ENCODE measurements at places on chromosomes 12 and 14. TPM values are rescaled to one million over a fixed set of nuclear protein-coding genes. Genes with fewer than 3 reads are reported as not detected.

- no peak for DNase-seq
Measured at GRCh38 chr12:8829125-8829518, 6.7 kb downstream of the A2ML1 start.

- no peak for DNase-seq
Measured at GRCh38 chr14:39974036-39974435, 541.8 kb upstream of the FBXO33 start.

GRCh38 chr12:68998041-68998440, 65.1 kb upstream of the CPM start:
- DNase-seq = no peak

GRCh38 chr12:40145896-40146295, 40.0 kb upstream of the SLC2A13 start:
- no peak for DNase-seq

DNA sequence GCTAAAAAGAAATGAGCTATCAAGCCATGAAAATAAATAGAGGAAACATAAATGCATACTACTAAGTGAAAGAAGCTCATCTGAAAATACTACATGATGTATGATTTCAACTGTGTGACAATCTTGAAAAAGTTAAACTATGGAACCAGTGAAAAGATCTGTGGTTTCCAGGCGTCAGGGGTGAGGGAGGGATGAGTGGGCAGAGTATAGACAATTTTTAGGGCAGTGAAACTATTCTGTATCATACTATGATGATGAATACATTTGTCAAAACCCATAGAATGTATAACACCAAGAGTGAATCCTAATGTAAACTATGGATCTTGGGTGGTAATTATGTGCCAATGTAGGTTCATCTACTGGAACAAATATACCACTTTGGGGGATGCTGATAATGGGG, 21.3 kb downstream of the SPX start:
- no peak for DNase-seq

- DNase-seq = no peak
Measured at GRCh38 chr14:92041203-92041602, 1.3 kb upstream of the TRIP11 start.

DNA sequence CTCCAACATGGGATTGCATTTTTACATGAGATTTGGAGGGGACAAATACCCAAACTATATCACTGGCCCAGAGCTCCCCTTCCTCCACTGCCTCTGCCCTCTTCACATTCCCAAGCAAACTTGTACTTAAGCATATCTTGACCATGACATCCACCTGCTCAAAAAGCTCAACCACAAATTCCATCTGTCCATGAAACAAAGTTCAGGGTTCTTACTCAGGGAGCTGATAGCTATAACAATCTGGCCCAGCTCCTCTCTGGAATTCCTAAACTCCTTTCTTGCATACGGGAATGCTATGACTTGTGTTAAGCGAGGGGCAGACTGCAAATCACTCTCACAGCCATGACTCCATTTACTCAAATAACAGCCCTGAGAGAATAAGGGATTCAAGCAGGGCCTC, 152.1 kb downstream of the GALC start:
- DNase-seq = no peak

DNA sequence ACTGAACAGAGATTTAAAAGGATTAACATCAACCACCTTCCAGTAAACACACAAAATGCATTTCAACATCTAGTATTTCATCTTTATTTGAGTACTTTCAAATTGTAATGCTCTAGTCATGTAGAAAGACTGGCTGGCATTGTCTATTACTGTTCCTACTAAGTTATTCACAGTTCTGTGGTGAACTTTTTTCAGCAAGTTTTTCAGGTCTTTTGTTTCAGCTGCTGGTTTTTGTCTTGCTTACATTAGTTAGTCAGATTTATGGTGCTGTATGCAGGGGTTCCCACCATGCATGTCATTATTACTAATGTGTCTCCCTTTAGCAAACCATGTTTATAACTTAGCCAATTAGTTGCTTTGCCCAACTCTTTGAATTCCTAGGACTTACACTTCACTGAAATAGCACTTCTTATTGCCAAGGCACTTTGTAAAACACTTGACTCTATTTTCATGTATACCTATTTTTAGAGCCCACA, 253.4 kb upstream of the KITLG start:
- no peak for DNase-seq

- DNase-seq = no peak
Measured at GRCh38 chr14:35682802-35683201, 126.3 kb downstream of the RALGAPA1 start.

DNA sequence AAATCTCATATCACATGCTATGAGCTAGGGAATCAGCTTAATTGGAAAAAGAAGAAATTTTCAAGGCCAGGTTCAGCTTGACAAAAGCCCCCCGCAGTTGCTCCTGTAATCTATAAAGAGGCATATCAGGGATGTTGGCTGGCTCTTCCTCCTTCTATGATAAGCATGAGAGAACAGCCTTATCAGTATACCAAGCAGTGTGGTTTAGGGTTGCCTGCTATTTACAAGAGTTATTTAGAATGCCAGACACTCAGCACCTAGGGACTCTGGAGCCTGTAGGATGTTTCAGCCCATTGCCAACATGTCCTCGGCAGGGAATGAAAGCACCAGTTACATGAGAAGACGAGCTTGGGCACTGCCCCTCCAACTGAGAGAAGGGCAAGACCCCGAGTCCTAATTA, 89.5 kb upstream of the TMPO start:
- DNase-seq = no peak

DNA sequence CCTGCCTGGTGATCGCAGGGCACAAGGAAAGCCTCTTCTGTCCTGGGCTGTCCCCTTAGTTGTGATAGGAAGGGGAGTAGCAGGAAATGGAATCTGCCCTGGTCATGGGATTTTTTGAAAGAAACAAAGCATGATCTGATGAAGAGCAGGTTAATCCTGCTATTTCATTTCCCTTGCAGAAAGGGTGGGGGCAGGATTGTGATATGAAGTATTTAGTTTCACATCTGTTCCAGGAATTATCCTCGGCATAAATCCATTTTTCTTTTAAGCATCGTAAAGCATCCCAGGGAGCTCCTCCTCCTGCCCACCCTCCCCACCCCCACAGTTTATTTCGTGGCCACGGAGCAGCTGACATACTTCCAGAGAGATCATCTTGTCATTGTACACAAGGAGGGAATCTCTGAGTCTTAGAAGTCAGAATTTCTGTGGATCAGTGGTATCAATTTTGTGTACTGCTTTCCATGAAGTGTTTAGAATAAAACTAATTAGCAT, 53.1 kb downstream of the TGFB3 start:
- no peak for DNase-seq

GRCh38 chr14:70780396-70781075, 28.8 kb downstream of the MAP3K9 start:
- no peak for DNase-seq

DNA sequence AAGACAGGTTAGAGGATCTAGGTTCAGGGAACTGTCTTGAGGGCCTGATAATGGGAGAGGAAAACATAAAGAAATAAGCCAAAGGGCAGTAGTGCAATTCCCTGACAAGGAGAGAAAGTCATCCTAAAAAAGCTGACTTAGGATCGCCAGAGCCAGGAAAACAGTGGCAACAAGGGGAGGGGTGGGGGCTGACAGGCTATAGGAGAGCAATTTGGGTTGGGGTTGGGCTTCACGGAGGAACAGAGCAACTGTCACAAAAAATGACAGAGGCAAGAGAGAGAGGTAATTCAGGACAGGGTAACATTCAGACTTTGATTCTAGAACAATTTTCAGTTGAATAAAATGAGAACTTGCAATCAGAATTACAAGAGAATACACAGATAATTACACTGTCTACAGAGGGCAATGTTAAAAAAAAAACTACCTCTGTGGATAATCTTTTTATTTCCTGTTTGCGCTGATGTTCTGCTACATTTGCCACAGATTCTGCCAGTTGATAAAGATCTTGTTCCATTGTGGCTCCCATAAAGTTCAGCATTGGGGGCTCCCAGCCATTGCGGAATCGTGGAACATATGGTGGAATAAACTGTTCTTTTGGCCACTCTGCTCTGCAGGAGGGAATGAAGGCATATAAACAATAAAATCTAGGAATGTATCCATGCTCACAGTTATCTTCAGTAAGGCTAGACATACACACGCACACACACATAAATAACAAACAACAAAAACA, 138.6 kb downstream of the EPS8 start:
- no peak for DNase-seq

DNA sequence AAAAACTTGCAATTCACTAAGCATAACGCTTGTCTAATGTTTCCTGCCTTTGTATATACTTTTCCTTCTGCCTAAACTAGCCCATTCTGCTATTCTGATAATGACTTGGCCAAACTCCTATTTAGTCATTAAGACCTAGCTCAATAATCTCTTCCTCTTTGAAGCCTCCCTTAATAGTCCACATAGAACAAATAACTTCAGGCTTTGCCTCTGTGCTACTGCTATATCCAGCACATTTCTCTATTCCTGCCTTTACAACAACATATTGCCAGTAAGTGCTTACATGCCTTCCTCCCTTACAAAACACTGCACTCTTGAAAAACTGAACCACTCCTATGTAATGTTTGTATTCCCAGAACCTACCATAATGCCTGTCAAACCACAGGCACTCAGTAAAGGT, 13.8 kb downstream of the PRICKLE1 start:
- no peak for DNase-seq

DNA sequence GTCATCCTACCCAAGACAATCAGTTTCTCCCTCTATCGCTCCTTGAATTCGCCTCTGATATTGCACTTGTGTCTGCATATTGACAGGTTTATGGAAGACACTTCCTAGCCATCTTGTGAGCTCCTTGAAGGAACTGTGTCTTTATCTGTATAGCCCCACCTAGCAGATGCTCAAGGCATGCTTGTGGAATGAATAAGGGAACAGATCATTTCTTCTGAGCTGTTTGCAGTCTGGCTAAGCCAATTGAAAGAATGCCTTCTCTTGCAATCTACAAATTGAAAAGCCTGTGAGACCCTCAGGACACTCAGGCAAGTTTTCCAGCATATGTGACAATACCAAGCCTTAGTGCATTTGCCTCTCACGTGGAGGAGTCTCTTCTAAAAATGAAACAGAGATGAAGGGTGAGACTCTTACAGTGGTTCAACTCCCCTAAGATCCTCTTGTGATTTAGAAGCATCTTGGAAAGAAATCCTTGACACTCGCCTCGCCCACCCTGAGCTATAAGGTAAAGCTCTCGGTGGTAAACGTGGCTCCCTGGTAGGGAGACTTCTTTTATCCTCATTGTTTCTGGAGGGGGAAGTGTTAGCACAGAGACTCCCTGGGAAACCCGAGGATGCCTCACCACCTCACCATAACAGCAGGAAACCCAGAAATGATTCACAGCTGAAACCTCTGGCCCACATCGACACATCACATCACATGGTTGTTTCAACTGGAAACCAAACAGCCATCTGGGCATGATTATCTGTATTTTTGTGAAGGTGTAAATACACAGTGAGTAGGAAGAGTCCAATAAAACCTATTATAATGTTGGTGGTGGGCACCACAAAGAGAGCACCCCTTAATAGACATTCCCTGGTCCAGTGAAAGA, 112.3 kb upstream of the BCL2L14 start:
- DNase-seq = no peak

DNA sequence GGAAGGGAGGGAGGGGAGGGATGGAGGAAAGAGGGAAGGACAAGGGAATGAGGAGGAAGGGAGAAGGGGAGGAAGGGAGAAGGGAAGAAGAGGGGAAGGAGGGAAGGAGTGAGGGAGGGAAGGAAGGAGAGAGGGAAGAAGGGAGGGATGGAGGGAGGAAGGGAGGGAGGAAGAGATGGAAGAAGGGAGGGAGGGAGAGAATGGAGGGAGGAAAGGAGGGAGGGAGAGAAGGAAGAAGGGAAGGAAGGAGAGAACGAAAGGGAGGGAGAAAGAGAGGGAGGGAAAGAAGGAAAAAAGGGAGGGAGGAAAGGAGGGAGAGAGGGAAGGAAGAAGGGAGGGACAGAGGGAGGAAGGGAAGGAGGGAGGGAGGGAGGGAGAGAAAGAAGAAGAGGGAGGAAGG, 49.5 kb downstream of the RIMBP2 start:
- no peak for DNase-seq

DNA sequence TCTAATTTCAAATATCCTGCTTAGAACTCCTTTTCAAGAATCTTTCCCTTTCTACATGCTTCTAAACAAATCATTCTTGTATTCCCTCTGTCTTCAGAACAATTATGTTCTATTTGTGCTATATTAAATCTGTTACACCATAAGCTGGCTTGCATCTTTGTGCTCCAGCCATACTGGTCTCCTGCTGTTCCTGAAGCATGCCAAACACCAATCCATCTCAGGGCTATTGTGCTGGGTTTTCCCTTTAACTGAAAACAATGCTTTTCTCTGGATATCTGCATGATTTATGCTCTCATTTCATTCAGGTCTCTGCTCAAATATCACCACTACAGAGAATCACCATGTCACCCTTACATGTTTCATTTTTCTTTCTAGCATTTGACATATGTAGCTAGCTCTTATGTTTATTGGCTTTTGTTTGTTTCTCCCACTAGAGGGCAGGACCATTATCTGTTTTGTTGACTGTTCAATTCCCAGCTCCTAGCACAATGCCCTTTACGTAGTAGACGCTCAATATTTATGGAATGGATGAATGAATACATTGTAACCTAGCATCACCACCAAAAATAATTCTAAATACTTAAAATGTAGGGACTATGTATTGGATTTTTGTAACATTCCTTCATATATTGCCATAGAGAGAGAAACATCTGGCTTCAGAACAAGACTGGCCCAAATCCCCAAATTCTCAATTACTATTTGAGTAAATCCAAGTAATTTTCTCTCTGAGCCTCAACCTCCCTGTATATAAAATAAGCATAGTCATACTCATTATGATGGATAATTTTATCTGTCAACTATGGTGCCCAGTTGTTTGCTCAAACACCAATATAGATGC, 302.0 kb upstream of the SYT1 start:
- DNase-seq = no peak

- peak; percentile 20 for DNase-seq
Measured at GRCh38 chr12:118103601-118104382, at the start of gene VSIG10. Gene VSIG10, minus strand, starts transcription at chr12:118104011. Its CDS starts 340 bp downstream, at chr12:118103671.

DNA sequence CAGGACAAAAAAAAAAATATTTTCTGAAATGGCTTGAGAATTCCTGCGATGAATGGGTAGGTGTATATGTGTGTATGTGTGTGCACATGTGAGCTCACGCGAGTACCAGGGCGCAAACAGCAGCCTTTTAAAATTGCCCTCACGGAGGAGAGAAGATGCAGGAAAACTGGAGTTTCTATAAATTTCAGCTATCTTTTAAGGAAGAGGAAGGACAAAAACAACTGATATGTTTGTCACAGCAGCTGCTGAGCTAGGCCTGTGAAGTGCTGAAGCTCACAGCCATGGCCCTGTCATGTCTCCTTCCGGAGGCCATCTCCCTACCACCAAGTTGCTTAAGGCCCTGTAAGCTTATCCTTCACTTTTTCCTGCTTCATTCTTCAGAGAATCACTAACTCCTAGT, 40.8 kb downstream of the DUSP16 start:
- DNase-seq = no peak

CLEC4D gene
- 0.33 TPM for total RNA-seq

MNAT1 gene
- 70.4 TPM for total RNA-seq

CNTN1 gene
- 1.1 TPM for total RNA-seq

NEUROD4 gene
- total RNA-seq = not detected

PRICKLE1 gene
- 6.4 TPM for total RNA-seq

All from breast epithelium (tissue), 4 donors.